ENCODE measurements at places on chromosomes 7 and 10.

GRCh38 chr7:17009007-17009719 lies 127.4 kb upstream of the AGR3 start:
- DNase-seq: no peak

DNA sequence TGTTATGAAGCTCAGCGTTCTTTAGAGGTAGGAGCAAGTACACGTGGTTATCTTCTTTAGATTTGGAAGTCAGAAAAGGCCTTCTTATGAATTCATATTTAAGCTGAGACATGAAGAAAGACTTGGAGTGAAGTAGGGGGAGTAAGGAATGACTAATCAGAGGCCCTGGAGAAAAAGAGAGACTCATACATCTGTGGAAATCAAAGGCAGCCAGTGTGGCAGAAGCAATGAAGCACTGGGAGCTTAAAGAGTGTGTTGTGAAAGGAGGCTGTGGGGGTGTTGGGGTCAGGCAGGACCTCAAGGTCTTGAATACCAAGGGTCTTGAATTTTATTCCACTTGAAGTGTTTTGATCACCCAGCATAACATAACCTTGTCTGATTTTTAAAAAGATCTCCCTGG lies 35.7 kb upstream of the FGL2 start:
- no peak for DNase-seq

DNA sequence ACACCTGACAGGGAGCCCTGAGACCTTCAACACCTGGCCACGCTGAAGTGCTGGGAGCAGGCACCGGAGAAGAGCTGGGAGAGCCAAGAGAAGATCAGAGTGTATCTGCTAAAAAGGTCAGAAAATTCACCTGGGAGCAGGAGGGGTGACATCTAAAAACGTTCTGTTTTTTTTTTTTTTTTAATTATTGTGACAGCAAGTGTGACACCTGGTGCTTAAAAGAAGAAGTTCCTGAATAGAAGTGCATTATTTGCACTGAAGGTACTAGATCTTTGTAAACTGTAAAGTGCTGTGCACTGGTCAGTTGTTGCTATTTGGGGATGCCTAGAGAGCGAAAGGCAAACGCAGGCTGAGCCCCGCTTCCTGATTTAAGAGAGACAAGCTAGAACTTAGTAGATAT lies 422.0 kb downstream of the PLXNA4 start:
- DNase-seq: no peak

DNA sequence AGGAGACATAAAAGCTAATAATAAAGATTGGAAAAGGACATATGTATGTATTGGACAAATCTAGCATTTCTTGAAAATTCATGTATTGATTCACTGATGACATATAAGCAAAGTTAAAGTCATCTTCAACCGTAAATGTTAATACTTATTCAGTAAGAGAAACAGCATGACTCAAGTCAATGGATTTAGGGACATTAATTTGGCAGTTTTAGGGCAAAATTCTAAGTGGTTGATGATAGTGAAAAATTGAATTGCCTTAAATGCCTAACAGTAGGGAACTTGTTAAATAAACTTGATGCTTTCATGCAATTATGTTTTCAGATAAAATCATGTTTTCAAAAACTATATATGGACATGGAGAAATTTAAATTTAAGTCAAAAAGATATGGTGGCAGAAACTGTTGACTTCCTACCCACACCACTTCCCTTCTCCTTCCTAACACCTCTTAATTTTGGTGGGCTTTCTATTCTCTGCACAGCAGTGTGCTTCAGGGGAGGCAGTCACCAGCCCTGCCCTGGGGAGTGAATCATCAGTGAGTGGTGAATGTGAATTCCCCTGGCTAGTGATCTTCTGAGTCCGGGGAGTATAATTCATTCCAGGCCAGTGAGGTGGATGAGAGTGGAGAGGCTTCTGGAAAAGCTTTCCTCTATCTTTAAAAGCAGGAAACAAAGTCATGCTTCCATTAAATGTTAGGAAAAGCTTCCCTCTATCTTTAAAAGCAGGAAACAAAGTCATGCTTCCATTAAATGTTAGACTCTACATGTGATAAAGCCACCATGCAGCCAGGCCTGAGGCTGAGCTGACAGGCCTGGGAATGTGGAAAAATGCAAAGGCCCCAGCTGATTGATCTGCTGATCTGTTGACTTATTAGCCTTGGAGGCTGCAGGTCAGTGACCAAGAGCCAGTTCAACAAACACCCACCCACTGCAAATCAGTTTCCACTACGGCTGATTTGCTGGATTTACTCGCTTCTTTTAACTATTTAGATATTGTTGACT lies 25.2 kb upstream of the ITGB1 start:
- DNase-seq: no peak

DNA sequence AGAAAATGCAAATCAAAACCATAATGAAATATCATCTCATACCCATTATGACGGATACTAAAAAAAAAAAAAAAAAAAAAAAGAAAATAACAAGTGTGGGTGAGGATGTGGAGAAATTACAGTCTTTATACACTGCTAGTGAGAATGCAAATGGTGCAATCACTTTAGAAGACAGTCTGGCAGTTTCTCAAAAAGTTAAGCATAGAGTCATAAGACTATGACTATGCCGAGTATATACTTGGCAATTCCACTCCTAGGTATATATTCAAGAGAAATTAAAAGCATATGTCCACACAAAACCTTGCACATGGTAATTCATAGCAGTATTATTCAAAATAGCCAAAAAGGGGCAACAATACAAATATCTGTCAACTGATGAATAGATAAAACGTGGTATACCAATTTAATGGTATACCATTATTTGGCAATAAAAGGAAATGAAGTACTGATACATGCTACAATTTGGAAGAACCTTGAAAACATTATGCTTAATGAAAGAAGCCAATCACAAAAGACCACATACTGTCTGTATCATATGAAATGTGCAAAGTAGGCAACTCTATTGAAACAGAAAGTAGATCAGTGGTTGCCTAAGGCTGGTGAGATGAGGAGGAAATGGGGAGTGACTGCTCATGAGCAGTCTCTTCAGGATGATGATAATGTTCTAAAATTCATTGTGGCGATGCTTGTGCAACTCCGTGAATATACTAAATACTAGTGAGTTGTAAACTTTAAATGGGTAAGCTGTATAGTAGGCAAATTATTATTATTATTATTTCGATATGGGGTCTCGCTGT lies 90.1 kb upstream of the NANOS1 start:
- no peak for DNase-seq

DNA sequence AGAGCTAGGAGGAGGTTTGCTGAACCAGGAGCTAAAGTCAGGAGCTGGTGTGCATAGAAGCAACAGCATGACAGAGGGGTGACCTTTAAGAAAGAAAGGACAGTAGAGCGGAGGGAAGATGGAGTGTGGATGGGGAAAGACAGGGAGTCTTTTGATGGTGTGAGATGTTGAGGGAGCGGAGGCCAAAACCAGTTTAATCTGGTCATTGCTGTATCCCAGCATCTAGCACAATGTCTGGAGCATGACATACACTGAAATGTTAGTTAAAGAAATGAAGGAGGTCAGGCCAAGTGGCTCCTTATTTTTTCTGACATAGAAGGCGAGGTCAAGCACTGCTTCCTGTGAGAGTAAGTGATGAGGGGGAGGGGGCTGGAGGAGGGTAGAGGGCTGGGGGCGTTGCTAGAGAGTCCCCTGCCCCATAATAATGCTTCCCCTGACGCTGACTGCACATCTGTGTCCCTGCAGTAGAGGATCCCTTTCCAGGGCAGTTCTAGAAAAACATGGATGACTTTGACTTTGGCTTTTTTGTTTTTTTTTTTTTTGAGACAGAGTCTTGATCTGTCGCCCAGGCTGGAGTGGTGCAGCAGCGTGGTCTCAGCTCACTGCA lies 70.2 kb downstream of the ZNF467 start:
- DNase-seq: no peak

DNA sequence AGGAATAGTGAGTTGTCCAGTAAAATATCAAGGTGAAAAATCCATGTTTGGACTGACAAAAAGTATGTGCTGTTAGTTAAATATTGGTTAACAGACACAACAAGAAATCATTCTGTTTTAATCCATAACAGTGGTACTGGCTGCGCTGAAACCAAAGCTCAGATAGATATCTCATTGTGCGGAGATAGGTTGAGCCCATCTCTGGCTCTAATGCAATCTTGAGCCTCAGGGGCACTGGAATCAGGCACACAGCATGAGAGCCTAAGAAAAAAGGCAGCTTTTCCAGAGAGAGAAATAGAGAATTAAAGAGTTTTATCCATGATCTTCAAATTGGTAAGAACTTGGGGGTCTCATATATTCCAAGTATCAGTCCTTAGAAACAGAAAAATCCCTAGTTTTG lies 373.7 kb downstream of the HPSE2 start:
- no peak for DNase-seq

DNA sequence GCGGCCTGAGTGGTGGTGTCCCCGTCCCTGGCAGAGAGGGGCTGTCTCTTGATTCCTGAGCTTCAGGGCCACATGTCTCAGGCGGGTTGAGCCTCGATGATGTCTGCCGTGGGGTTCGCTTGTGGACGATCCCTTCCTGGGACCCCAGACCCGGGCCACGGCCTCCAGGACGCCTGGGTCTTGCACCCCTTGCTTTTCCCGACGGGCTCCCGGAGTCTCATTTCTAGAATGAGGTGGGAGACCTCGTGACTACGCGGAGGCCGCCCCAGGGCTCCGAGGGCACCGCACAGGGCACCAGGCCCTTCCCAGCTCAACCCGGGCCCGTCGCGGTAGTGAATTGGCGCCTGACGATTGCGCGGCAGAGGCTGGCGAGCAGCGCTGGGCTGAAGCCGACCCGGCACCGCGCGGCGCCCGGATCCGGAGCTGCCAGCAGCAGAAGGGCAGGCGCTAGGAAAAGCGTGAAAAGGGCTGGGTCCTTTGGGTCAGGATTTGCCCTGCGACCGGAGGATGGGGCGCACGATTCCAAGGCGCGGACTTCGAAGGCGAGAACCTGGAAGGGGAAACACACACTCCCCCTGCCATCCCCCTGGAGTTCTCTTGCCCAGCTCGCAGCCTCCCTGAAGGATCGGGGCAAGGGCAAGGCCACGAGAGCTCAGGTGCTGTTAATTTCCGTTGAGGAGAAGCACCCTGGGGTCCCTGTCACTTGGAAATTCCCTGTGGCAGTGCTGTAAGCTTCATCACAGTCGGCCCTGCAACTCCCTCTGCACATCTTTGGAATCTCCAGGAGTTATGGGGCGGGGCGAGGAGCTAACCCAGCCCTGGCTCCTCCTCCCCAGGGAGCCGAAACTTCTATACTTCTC lies 15.5 kb downstream of the TLX1 start:
- no peak for DNase-seq

DNA sequence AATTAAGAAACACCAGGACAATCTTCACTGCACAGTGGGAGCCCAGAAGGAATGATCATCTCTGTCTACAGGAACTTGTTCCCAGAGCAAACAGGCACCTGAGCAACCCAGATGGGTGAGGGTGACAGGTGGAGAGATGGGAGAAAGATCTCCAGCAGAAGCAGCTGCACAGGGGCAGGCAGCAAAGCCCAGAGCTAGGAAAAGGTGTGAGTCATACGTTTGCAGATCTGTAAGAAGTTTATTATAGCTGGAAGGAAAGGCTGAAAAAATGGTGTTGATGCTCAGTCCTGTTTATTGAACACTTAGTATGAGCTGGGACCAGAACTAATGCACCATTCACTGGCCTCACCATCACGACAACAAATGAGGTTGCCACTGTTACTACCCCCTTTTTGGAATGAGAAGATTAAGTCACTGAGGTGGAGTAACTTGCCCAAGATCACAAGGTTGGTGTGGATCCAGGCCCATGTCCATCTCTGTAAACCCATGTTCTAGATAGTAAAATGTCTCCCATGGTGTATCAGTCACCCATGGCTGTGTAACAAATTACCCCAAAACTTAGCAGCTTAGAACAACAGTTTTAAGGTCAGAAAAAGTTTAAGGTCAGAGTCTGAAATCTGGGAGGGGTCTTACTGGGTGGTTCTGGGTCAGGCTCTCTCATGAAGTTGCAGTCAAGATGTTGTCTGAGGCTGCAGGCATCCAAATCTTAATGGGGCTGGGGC lies 506.9 kb downstream of the RPS24 start:
- no peak for DNase-seq

- DNase-seq: no peak
Observed at GRCh38 chr7:5677538-5678294, 103.7 kb downstream of the RNF216 start.

GRCh38 chr7:120775755-120776154 lies 82.2 kb downstream of the TSPAN12 start:
- no peak for DNase-seq

DNA sequence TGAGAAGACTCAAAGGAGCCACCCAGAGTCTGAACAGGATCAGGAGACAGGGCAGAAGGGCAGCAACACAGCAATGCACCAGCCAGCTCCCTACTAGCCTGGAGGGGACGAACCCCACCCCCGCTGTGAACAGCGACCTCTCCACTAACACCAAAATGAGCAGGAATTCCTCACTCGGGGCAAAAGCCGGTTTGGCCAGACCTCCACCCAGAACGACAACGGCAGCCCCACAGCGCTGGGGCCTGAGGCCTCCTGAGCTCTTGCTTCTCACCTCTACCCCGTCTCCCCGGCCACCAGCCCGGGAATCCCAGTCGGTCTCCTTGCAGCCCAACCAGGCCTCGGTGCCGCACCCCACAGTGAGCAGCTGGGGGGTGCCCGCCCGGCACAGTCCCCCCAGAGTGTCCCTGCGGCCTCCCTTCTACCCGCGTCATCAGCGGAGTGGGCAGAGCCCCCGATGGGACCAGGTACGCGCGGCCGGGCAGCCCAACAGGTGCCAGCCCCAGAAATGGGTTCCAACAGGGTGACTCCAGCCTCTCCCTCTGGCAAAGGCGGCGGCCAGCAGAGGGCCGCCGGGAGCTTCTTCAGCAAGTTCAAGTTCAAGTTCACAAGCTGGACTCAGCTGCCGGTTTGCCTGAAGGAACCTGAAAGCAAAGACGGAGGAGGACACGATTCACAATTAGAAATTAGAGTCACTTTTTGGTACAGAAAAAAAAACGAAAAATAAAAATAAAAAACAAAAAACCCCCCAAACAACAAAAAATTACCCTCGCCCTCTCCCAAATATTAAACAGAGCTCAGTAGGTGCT lies 129.0 kb downstream of the MARCHF5 start:
- DNase-seq: no peak

- no peak for DNase-seq
Observed at GRCh38 chr10:29372920-29373319, 84.0 kb downstream of the LYZL1 start.

GRCh38 chr10:78366663-78367411 lies 333.2 kb downstream of the RPS24 start:
- DNase-seq: no peak

DNA sequence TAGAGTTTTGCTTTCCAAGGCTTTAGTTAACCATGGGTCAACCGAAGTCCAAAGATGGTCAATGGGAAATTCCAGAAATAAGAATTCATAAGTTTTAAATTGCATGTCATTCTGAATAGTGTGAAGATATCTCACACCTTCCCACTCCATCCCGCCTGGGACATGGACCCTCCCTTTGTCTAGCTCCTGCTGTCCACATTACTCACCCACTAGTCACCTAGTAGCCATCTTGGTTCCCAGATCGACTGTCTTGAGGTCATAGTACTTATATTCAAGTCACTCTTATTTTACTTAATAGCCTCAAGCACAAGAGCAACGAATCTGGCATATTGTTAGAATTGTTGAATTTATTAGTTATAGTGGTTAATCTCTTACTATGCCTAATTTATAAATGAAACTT lies 366.6 kb downstream of the PRPF18 start:
- DNase-seq: no peak

- DNase-seq: no peak
Observed at GRCh38 chr7:36400036-36400435, 10.4 kb downstream of the ANLN start.

Data from cortex of kidney (tissue), 1 donor.